ENCODE measurements at places on chromosomes 5 and 9.
A peak's percentile ranks its signal among the peaks of the same experiment; 100 is the strongest.

- DNase-seq: no peak
Observed at GRCh38 chr5:78621291-78621738, 27.3 kb downstream of the LHFPL2 start.

DNA sequence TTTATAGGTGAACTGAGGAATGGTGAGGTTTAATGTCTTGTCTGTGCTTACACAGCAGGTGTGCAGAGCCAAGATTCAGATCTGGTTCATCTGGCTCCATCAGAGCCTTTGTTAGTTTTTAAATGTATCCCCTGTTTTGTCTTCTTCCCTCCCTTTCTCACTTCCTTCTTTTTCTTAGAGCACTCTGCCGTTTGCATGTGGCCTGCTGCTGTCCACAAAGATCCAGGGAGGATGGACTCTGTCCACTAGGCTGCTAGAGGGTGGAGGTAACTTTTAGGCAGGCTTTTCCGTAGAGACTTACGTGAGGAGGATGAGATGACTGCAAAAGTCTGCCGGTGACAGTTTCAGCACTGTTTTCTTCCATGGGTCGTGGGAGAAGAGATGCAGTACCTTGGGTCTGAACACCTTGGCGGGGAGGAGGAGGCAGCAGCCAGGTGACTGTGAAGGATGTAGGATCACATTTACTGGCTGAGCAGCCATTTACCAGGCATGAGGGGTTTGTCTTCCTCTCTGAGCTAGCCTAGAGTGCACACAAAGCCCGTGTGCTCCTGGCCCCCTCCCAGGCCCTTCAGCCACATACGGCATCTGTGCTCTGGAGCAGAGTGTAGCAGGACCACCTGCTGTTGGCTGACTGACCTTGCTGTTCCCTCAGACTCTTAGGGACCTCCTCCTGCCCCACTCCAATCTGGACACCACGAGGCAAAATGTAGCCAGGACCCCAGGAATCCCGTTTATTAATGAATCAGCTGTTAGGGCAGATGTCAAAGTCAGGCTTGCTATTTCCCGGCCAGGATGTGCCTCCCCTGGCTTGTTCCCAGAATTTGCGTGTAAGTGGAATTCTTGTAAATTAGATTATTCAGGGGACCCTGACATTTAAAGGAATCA is 1.8 kb downstream of the NTMT1 start:
- DNase-seq: no peak

DNA sequence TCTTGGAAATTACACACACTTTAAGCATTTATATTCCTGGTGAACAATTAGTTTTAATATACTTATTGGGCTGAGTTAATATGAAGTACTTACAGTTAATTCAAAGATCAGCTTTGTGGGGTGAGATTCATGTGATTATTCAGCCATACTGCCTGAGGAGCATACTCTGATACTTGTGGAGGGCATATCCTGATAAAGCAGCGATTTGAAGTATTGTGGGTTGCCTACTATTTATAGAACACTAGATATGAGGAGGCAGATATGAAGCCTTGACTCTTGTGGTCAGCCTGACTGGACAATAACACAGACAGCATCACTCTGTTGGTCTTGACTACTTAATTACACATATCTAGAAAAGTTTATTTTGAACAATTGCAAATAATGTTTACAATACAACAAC is 27.0 kb upstream of the AGGF1 start:
- DNase-seq: no peak

DNA sequence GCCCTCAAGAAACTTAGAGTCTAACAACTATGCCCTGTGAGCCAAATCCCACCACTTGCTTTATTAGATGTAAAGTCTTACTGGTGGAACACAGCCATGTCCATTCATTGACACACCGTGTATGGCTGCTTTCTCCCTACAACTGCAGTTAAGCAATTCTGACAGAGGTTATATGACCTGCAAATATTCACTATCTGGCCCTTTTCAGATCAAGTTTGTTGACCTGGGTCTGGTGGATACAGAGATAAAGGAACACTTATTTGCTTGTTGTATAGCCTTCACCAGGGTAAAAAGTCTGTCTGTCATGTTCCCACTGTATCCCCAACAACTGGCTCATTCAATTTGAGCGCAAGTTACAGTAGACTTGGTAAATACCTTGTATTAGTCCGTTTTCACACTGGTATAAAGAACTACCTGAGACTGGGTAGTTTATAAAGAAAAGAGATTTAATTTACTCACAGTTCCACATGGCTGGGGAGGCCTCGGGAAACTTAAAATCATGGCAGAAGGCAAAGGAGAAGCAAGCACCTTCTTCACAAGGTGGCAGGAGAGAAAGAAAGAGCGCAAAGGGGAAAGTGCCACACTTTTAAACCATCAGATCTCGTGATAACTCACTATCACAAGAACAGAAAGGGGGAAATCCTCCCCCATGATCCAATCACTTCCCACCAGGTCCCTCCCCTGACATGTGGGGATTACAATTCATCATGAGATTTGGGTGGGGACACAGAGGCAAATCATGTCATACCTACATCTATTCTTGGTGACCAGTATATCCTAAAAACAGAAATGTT is 27.9 kb downstream of the DEPDC1B start:
- DNase-seq: no peak

GRCh38 chr5:56814361-56814962 is 887 bp upstream of the MAP3K1 start:
- no peak for DNase-seq

DNA sequence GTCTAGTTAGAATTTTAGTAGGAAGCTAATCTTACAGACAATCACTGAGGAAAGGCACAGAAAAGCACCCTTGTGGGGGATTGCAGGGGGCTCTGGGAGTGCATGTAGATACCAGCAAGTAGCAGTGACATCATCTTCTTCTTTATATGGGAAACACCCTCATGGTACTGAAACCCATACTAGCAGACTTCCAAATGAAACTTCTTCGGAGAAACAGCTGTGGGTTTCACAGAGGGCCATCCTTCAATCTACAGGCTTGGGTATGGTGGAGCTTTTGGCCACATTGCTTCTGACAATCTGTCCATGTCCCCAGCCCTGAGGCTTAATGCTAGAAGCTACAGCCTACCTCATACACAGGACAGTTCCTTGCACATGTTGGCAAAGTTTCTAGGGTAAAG is 165.2 kb upstream of the NFIB start:
- DNase-seq: no peak

GRCh38 chr5:132841305-132841704 is 10.9 kb upstream of the SHROOM1 start:
- DNase-seq: no peak

DNA sequence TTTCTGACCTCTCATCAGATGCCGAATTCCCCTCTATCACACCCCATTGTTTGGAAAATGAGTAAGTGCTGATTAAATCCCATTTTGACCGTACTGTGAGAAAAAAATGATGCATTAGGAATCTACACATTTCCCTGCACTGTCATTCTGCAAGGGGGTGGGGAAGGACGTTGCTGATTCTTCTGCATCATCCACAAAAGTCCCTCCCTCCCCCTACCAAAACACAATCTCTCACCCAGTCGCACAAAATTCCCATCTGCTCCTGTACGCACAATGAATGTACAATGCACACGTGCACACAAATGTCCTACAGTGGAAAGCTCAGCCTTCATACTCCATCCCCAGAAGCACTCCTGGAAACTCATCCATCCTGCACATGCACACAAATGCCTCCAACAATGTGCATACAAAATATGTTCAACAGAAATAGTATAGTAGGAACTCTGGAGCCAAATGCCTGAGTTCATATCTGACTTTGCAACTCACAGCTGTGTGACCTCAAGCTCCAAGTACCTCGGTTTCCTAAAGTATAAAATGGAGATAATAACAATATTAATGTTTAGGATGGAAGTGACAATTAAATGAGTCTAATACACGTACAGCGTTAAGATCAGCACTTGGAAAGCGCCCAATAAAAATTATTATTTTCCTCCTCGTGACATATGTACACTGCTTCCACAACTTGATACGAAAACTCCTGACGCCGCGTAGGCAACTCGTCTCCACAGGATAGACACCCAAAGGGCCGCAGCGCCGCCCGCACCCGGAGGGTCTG is 809 bp downstream of the TNIP1 start:
- DNase-seq: peak; percentile 70

DNA sequence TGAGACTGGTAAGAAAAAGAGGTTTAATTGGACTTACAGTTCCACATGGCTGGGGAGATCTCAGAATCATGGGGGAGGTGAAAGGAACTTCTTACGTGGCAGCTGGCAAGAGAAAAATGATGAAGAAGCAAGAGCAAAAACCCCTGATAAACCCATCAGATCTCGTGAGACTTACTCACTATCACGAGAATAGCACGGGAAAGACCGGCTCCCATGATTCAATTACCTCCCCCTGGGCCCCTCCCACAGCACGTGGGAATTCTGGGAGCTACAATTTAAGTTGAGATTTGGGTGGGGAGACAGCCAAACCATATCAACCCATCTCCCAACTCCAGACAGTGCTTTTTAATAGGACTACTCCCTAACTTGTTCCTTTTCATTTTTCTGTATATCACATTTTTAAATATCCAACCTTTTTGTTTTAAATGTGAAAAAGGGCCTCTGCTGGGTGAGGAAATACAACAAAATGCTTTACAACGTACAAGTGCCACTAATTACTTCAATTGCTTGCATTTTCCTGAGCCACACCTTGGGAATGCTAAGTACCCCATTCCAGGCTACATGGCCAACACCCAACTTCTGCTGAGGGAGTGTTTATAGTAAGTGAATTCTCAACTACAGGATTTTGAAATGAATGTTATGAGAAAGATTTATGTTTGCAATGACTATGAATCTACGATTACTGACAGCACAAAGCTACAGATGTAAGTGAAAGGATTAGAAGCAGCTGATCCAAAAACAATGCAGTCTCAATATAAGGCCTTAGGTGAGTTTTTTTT is 294.1 kb upstream of the CD180 start:
- DNase-seq: no peak

DNA sequence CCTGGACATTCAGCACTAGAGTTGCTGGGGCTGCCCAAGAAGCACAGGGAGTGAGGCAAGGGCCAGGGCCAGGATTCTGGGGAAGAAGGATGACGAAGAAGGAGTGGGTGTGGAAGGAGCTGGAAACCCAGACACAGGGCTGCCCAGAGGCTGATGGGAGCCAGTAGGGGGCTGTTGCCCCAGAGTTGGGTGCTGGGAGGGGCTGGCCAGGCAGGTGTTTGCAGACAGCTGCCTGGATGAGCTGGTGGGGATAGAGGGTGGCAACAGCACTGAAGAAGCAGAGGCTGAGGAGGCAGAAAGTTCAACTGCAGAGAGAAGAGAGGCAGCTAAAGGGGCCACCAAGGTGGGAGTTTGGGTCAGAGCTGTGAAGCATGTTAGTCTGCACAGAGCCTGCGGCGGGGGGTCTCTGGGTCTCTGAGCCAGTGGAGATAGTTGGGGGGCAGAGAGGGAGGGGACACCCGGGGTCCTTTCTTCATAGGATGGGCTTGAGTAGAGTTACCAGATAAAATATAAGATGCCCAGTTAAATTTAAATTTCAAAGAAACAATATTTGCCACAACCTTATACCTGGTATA is 2.5 kb upstream of the AQP7 start:
- no peak for DNase-seq

DNA sequence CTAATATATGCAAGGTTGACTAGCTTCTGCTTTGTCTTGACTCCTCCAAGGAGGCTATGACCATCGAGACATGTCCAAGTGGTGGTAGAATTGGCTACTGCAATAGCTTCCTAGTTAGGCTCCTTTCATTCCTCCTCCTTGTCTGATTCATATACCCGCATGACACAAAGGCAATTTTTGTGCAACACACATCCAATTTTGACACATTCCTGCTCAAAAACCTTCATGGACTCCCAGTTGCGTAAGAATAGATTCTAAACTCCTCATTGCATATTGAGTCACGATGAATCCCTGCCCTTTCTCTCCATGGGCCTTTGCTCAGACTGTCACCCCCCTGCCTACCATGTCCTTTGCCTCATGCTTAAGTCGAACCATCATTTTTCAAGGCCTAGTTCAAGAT is 344.5 kb downstream of the ACTL7B start:
- no peak for DNase-seq

- no peak for DNase-seq
Observed at GRCh38 chr5:121890297-121890858, 38.7 kb downstream of the FTMT start.

- DNase-seq: no peak
Observed at GRCh38 chr5:916441-917293, 24.0 kb downstream of the TRIP13 start.

DNA sequence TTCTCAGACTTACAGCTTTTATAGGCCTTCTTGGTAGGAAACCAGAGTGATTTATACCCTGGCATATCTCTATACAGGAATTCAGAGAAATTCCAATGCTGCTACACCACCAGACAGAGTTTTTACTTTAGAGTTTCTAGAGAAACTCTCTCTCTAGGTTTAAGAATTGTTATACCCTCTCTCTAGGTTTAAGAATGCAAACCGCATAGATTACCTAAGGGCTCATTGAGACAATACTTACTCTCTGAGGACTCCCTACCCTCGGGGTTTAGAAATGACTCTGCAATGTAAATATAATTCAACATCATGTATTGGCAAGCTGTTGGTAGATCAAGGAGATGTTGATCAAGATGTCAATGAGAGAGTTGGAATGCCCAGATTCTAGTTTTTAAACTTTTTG is 15.3 kb upstream of the ELAVL2 start:
- DNase-seq: no peak

DNA sequence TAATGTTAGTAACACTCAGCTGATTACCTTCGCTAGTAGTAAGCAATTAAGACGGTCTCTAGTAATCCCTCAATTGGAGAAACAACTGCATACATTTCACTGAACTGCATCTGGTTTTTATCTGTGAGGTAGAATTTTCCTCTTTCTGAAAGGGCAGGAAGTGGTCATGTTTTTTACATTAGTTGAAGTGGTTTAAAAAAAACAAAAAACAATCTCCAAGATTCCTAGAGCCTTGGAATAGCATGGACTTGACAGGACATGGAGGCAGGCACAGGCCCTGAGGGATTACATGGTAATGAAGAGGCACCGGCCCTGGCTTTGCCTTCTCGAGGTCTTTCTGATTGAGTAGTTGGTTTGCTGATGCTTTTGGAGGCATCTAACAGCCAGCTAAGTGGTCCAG is 25.8 kb downstream of the THBS4 start:
- DNase-seq: no peak

- DNase-seq: no peak
Observed at GRCh38 chr5:112787261-112787660, 49.6 kb downstream of the APC start.

- no peak for DNase-seq
Observed at GRCh38 chr9:128101690-128102089, 25.8 kb downstream of the PTGES2 start.

DNA sequence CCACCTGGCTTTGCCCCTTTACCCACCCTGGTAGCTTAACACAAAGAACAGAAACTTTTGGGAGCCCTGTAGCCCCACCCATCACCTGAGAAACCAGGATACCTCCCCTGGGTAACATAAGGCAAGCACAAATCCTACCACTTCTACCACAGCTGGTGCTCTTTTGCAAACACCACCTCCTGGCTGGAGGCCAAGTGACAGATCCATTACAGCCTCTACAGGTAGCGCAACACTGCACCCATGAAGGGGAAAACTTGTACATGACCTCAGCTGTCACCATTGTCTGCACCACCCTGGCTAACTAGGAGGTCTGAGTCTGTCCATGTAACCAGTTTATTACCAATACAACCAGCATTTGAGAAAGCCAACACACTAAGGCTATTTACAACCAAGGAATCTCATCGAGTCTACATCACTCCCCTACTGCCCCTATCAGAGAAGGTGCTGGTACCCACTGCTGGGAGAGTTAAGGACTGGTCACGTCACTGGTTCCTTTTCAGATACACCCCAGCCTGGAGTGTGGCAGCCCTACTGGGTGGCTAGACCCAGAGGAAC is 128.6 kb downstream of the PJA2 start:
- DNase-seq: no peak

- no peak for DNase-seq
Observed at GRCh38 chr5:135592312-135593045, 13.7 kb upstream of the CXCL14 start.

- DNase-seq: peak; percentile 90
Observed at GRCh38 chr9:79581794-79582193, 10.0 kb downstream of the TLE4 start.
